Brain (organoid and tissue), 16 donors: ENCODE measurements at places on chromosomes 6 and 20.

DNA sequence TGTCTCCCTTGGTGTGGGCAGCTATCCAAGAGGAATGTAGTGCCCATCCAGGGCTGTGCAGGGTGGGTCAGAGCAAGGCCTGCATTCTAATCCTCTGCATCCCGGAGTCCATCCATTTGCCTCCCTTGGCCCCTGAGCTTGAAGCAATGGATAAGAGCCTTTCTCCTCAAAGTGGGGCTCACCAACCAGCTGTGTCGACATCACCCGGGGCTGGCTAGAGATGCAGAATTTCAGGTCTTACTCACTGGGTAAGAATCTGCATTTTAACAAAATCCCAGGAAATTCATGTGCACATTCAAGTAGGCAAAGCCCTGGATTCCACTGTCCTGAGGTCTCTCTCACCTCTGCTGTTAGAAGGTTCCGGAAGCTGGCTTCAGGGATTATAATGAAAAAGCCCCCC lies 95.3 kb downstream of the MDGA1 start:
- no peak for DNase-seq

DNA sequence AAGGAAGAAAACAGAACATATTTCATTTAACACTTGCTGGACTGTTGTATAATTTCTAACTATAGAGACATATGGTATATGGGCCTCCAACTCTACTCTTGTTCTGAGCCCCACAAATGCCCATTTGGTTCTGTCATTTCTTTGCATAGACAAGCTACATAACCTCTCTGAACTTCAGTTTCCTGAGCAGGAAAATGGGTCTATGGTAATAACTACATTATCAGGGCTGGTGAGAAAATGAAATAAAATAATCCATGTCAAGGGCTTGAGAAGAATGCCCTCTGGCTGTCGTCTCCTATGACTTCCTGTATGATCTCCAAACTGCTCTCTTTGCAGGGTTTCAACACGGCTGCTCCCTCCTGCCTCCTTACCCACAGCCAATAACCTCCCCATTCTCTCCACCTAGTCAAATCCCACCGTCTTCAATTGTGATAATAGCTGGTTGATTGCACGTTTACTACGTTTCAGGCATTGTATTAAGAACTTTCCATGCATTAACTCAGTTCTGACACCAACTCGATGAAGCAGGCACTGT lies 12.0 kb downstream of the ZCCHC3 start:
- DNase-seq = no peak

- DNase-seq = peak; percentile 20
Measured at GRCh38 chr6:55568808-55569439, 10.1 kb downstream of the HMGCLL1 start.

- DNase-seq = no peak
Measured at GRCh38 chr6:146481527-146481926, 62.1 kb upstream of the RAB32 start.

GRCh38 chr6:79246891-79247290 lies 12.4 kb upstream of the HMGN3 start:
- DNase-seq = no peak
